Fibroblast of the conjunctiva (primary cell): ENCODE measurements at places on chromosomes 12 and 14.

DNA sequence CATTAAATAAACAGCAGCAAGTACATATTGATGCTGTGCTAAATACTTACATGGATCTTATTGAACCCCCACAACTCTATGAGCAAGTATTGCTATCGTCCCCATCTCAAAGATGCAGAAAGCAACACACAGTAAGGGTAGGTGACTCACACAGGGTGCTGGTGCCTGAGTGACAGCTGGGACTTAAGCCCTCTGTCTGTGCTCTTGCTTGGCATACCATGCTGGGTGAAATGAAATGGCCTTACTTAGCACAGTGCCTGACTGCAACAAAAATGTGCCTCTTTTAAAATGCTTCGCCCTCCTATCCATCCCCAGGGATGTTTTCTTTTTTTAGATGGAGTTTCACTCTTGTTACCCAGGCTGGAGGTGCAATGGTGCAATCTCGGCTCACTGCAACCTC, 788 bp downstream of the TEX52 start:
- DNase-seq, result no peak

- no peak for DNase-seq
Observed at GRCh38 chr14:93997082-93997481, at the start of gene CCDC197. Gene CCDC197, plus strand, starts transcription at chr14:93997301. Its CDS starts 831 bp downstream, at chr14:93998132.

DNA sequence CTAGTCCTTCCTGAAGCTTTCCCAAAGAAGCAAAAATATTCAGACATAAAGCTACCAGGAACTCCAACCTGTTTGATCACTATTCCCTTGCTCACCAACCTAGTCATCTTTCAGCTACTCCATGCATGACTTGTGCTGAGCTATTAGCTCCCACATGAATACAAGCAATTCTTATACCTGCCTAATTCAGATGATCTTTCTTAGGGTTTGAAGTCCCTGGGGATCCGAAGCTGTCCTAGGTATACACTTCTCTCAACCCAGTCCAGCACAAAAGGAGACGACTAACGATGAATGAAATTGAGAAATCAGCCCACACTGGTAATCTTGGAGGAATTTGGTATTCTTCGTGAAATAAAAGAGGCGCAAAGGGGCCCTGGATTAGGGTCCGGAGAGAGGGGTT, 631 bp upstream of the PTGR2 start:
- no peak for DNase-seq

DNA sequence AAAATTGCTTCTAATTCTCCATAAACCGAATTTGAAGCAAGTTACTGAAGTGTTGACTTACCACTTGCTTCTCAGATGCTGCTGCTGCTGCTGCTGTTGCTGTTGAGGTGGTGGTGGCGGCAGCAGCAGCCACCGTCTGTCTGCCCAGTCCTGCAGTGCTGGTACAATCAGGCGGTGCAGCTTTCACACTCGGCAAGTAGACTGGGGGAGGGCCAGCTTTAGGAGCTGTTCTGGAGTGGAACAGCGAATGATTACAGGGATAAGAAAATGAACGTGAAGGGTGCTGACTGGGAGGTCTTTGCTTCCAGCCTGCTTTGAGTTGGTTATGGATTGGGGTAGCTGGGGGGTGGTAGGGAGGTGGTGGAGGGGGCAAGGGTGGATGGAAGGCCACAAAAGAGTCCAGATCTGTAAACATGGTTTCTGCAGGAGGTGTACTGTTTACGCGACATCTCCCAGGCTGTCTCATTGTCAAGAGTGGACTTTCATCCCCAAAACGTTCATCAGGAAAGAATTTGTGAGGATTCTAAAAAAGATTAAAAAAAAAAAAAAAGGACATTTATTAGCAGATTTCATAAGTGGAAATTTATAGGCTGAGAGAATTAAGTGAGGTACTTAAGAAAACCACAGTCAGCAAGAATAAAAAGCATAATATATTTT, 38.8 kb downstream of the UBR7 start:
- DNase-seq, result no peak

GRCh38 chr14:101815994-101816393, 54.5 kb downstream of the PPP2R5C start:
- DNase-seq, result no peak

DNA sequence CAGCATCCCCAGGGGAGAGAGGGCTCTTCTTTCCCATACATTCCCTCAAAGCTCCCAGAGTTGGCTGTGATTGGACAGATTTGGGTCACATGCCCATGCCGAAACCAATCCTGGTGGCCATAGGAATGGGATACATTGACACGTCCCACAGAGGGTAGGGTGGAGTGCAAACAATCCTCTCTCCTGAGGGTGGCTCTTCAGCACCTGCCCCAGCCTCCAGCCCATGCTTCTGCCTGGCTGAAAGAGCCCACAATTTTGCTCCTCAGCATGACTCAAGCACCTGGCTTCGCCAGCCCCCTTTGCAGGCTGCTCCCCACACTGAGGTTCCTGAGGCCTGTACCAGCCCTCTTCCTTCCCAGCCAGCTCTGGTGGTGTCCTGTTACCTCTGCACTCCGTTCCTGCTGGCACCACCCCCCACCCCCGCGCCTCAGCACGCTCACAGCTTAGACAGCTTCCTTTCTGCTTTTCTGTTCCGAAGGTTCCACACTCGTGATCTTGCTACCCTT, 71.7 kb downstream of the CCDC92 start:
- DNase-seq, result no peak

GRCh38 chr14:27391331-27391730, 793.5 kb upstream of the NOVA1 start:
- DNase-seq, result no peak

DNA sequence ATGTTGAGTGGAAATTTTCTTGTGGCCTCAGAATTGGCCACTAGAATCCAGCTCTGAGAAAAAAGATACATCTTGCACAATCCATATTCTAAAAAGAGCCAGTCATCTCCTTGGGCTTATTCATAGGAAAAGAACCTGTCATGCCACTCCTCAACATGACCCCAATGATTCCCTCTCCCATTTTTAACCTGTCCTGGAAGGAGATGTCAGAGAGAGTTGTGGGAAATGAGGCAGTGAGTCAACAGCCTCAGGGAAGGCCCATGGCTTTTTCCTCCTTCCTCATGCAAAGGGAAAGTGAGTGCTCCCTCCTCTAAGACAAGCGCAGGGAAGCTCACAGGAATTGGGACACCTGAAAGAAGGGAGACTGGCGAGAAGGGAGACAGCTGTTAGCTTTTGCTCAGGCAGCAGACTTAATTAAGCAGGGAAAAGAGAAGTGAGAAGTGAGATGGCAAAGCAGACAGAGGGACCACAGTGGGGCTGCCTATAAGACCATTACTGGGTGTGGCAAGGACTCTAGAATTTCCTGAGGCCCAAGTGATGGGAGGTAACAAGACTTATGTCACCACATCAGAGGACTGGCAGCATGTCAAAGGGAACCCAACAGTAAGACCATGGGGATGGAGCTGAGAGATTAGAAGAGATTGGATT, 10.2 kb upstream of the DHRS7 start:
- no peak for DNase-seq

GRCh38 chr14:103204852-103205540, 81.7 kb downstream of the TNFAIP2 start:
- DNase-seq, result no peak

GRCh38 chr12:93704122-93704521, 26.9 kb downstream of the CRADD start:
- DNase-seq, result no peak

GRCh38 chr12:26426652-26427051, 231.3 kb downstream of the SSPN start:
- no peak for DNase-seq
